Activated T-cell treated with anti-CD3 and anti-CD28 coated beads, Interleukin-2, amount 50 U/mL, for 1 hour (primary cell): ENCODE measurements at places on chromosomes 2 and 18.

DNA sequence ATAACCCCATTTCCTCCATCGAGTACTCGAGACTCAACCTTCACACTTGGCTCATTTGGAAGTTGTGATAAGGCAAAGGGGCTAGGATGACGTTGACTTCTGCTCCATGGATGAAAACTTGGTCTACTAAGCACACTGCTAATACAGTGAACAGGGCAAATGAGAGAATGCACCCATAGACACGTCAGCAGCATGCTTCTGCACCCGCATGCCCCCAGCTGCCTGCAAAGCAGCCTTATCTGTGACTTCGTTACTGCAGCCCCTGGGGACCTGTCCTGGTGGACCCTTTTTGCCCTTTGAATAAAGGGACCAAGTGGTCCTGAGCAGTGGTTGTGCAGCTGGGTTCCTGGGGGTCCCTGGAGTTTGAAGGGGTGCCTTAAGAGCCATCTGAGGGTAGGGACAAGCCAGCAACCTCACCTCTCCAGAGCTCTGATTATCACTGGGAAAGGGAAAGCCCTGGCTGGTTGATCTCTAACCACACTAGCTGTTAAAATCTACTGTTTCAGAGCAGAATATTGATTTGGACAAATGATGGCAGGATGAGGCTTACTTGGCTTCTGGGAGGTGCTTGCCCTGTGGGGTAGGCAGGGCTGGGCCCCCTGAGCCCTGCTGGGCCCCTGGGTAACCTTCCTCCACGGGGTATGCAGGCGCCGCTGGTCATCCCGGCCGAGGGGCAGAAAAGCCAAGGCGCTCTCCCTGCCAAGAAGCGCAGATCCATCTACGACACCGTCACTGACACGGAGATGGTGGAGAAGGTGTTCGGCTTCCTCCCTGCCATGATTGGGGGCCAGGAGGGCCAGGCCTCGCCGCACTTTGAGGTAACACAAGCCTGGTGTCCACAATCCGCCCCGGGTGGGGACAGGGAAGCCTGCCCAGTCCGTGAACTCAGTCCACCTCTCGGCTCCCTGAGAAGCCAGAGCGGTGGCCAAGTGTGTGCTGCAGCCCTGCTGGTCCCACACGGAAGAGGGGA lies 37.6 kb upstream of the GPR17 start:
- no peak for DNase-seq

DNA sequence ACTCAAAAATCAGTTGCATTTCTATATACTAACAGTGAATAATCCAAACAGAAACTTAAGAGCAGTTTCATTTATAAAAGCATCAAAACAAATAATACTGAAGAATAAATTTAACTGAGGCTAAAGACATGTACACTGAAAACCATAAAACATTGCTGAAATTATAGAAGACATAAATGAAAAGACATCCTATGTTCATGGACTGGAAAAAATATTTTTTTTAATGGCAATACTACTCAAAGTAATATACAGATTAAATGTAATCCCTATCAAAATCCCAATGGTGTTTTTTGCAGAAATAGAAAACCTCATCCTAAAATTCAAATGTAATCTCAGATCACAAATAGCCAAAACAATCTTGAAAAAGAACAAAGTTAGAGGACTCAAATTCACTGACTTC lies 28.6 kb downstream of the ROCK1 start:
- no peak for DNase-seq

DNA sequence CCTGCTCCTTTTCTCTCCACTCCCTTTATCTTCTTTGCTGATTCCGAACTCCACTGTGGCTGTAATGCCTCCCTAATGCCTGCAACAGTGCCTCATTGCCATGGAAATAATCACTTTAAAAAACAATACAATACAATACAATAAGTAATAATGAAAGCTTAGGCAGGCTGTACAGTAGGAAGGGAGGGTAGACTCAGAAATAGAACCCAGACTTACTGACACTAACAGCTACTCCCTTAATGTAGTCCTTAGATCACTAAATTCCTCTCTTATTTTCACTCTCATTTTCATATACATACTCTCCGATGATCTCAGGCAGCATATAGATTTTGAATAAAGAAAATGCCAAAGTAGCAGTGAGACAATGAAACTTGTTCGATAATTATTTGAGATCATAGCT lies 70.2 kb downstream of the DLGAP1 start:
- DNase-seq = no peak

DNA sequence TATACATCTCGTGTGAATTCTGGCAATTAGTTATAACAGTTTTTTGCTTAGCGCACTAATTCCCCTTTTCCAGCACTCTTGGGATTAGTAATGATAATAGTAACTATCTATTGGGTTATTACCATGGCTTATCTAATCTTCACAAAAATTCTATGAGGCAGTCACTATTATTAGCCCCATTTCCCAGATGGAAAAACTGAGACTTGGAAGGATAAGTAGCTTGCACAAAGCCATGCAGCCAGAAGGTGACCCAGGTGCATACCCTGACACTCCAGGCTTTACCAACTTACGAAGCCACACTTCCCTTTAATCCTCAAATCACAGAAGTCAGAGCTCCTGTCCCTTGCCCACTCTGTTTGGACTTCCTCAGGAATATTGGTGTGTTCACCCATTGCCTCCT lies 156.8 kb downstream of the CYP26B1 start:
- DNase-seq = no peak

GRCh38 chr2:39375917-39376316 lies 61.2 kb downstream of the MAP4K3 start:
- no peak for DNase-seq

GRCh38 chr2:23624378-23624777 lies 239.4 kb downstream of the KLHL29 start:
- DNase-seq = no peak

DNA sequence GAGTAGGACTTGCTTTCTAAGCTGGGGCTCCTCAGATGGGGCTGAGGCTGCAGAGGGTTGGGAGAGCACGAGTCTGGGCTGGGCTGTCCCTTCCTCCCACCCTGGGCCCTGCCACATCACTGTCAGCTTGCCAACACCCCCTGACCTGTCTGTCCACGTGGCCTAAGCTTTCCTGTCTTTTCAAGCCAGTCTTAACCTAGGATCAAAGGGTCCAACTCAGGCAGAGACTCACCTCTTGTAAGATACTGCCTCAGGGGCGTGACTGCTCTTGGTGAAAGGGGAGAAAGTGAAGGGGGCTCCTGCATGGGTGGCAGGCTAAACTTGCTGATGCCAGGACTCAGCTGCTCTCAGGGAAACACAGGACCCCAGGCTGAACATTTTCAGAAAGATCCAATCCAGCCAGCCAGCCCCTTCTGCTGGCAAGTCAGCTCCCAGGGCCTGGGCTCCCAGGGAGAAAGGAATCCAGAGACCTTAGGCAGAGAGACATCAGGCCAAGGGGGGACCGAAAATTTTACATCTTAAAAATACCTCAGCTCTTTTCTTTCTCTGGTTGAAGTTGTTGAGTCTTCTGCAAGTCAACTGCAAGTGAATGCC lies 144.2 kb upstream of the ID2 start:
- no peak for DNase-seq

DNA sequence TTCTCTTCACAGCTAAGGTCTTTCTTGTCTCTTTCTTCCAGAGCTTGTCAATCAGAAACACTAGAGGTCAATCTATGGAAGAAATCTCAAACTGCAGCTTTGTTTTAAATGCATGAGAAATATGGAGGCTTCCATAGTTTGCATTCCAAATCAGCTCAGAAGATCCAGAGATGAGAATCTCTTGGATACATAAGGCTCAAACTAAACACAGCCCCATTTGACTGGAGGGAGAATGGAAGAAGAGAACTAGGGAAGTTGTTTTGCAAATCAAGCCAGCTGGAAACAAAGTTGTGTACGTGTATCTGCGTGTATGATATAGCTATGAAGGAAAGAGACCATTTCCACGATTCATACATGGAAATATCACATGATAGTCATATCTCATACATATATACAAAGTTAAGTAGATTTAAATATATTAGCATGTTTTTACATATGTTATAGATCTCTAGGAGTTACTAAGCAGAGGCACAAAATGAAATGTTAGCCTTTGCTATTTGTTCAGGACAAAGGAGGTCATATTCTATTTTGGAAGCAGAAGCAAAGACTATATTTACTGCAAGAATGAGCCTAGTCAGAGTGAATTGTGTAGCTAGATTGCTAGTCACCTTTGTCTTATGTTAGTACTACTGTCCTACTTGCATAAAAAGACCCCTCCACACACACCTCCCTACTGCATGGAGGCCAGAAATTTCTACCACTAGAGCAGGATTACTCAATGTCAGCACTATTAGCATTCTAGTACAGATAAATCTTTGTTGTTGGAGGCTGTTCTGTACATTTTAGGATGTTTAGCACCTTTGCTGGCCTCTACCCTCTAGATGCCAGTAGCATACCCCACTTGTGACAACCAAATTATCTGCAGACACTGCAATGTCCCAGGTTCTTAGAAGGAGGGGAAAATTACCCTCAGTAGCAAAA lies 303.5 kb upstream of the CHAC2 start:
- DNase-seq = no peak

GRCh38 chr2:109422071-109422757 lies 191.6 kb downstream of the SEPTIN10 start:
- no peak for DNase-seq

GRCh38 chr2:39932198-39932597 lies 153.1 kb upstream of the THUMPD2 start:
- no peak for DNase-seq

DNA sequence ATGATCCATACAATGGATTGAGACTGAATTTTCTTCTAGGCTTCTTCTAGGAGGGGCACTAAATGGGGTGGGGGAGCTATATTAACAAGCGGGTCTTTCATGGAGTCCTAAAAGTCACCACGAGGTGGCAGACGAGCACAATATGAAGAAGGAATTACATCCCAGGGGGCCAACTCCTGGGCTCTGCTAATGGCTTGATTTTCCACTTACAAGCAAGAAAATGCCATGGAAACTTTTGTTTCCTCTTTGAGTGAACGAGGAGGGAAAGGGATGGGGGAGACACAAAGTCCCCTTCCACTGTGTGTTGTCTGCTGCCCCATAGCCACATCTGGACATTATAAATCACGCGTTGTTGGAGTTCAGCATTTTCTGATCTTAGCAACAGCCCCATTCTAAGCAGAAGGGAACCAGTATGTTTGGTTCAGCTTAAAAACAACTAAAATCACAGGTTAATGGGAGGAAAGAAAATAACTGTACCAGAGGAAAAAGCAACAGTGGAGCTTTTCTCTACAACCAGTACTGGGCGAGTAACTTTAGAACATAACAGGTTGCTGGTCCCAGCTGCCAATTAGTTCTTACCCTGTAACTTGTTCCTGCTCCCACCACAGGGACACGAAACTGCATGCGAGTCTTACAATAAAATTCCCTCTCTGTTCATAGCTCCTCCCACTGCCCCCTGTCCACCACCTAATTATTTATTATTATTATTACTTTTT lies 285.0 kb upstream of the PARD3B start:
- DNase-seq = peak; percentile 33

DNA sequence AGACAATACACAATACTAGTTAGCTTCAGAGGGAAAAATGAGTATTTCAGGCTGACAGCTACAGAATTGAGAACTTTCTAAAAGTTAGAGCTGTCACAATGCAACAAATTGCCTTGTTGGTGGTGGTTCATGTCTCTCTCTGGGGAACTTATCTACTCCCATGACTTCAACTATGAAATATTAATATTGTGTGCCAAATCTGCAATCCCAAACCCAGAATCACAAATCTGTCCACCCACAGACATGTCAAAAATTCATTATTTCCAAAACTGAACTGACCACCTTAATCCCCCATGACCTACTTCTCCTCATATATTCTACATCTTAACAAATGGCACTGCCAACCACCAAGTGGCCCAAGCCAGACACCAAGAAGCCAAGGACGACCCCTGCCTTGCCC lies 143.5 kb downstream of the TCF4 start:
- DNase-seq = no peak

GRCh38 chr18:37276111-37276890 lies 289.3 kb downstream of the CELF4 start:
- no peak for DNase-seq

GRCh38 chr2:223247136-223247535 lies 195.1 kb downstream of the KCNE4 start:
- DNase-seq = no peak

DNA sequence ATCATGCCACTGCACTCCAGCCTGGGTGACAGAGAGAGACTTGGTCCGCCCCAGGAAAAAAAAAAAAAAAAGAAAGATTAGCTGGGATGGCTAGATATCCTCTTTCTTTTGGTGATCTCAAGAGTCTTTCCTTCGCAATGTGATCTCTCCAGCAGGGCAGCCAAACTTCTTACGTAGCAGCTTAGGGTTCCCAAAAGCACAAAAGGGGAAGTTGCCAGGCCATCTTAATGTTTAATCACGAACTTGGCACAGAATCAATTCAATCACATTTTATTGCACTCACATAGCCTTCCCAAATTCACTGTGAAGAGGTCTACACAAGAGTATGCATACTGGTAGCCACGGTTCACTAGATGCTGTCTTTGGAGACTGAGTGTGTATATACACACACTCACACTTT lies 53.1 kb downstream of the VIL1 start:
- no peak for DNase-seq

- DNase-seq = no peak
Observed at GRCh38 chr2:167599219-167599618, 648.2 kb downstream of the STK39 start.

- DNase-seq = no peak
Observed at GRCh38 chr2:18546567-18546966, 13.9 kb downstream of the RDH14 start.

DNA sequence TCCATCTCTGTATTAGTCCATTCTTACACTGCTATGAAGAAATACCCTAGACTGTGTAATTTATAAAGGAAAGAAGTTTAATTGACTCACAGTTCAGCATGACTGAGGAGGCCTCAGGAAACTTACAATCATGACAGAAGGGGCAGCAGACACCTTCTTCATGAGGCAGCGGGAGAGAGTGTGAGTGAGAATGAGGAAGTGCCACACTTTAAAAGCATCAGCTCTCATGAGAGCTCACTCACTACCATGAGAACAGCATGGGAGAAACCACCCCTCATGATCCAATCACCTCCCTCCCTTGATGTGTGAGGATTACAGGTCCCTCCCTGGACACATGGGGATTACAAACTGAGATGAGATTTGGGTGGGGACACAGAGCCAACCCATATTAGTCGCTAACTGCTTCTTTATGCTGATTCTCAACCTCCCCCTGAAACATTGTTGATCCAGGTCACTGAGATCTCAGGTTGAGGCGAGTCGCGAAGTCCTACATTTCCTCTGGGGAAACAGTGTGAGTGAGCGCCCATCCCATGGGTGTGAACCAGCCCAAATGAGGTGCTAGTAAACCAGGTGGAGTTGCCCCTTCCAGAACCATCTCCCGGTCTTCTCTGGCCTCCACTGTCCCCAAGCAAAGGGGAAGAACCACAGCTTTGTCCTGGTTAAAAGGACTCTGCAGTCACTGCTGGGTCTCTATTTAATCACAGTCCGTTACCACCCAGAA lies 123.8 kb downstream of the CAPN13 start:
- DNase-seq = no peak

GRCh38 chr18:22899421-22899820 lies 33.7 kb upstream of the RBBP8 start:
- no peak for DNase-seq

- no peak for DNase-seq
Observed at GRCh38 chr2:200193791-200194190, 112.7 kb upstream of the SPATS2L start.
